Bronchus fibroblast of lung (primary cell): ENCODE measurements at places on chromosomes 13 and 19. TPM values are rescaled to one million over a fixed set of nuclear protein-coding genes. Genes with fewer than 3 reads are reported as not detected.

The MEF2B gene
- total RNA-seq: 0.15 TPM in 1 of 2 replicates, not detected in the other

The KIRREL2 gene
- under 0.01 TPM in 2 replicates for total RNA-seq

The B9D2 gene
- 6.2 and 12.6 TPM in 2 replicates for total RNA-seq

The ZNF181 gene
- 7.9 and 10.3 TPM in 2 replicates for total RNA-seq

The FUT1 gene
- total RNA-seq: 0.15 and 0.17 TPM in 2 replicates

The KIR2DL4 gene
- total RNA-seq: not detected in 2 replicates

The ATP1A3 gene
- 0.15 and 0.17 TPM in 2 replicates for total RNA-seq

The CD79A gene
- total RNA-seq: under 0.01 and 0.45 TPM in 2 replicates

The TYROBP gene
- total RNA-seq: not detected in 2 replicates

The KIR3DL1 gene
- not detected in 2 replicates for total RNA-seq
